ENCODE measurements at places on chromosomes 3 and 15. TPM values are rescaled to one million over a fixed set of nuclear protein-coding genes. Genes with fewer than 3 reads are reported as not detected.

ANKDD1A gene
- 4.5 TPM for total RNA-seq

GPR160 gene
- total RNA-seq: 24.6 TPM

ZNF860 gene
- total RNA-seq: not detected

RPL29 gene
- total RNA-seq: 1,814 TPM

PPP1R14D gene
- total RNA-seq: not detected

LDHAL6B gene
- total RNA-seq: not detected

Measured in GM12878 (cell line).